ENCODE measurements at places on chromosomes 7 and 10. TPM values are rescaled to one million over a fixed set of nuclear protein-coding genes. Genes with fewer than 3 reads are reported as not detected.

The MACC1 gene
- under 0.01 TPM for total RNA-seq

The POM121L12 gene
- not detected for total RNA-seq

The TRIM50 gene
- not detected for total RNA-seq

The SCART1 gene
- total RNA-seq, result 4.2 TPM

The ARHGEF35 gene
- 2.1 TPM for total RNA-seq

The CADPS2 gene
- 21.6 TPM for total RNA-seq

The OR2AE1 gene
- total RNA-seq, result 0.12 TPM

The SPAM1 gene
- not detected for total RNA-seq

The KIN gene
- 5.7 TPM for total RNA-seq

The PFKFB3 gene
- total RNA-seq, result 22.6 TPM

The PNLIPRP3 gene
- 0.12 TPM for total RNA-seq

All from uterine smooth muscle cell (primary cell).